ENCODE measurements at places on chromosomes 1 and 21. TPM values are rescaled to one million over a fixed set of nuclear protein-coding genes. Genes with fewer than 3 reads are reported as not detected.

GPBP1L1 gene
- 114 TPM for total RNA-seq

DLGAP3 gene
- 0.33 TPM for total RNA-seq

ACTN2 gene
- not detected for total RNA-seq

RCAN3 gene
- total RNA-seq = 8.8 TPM

DNA sequence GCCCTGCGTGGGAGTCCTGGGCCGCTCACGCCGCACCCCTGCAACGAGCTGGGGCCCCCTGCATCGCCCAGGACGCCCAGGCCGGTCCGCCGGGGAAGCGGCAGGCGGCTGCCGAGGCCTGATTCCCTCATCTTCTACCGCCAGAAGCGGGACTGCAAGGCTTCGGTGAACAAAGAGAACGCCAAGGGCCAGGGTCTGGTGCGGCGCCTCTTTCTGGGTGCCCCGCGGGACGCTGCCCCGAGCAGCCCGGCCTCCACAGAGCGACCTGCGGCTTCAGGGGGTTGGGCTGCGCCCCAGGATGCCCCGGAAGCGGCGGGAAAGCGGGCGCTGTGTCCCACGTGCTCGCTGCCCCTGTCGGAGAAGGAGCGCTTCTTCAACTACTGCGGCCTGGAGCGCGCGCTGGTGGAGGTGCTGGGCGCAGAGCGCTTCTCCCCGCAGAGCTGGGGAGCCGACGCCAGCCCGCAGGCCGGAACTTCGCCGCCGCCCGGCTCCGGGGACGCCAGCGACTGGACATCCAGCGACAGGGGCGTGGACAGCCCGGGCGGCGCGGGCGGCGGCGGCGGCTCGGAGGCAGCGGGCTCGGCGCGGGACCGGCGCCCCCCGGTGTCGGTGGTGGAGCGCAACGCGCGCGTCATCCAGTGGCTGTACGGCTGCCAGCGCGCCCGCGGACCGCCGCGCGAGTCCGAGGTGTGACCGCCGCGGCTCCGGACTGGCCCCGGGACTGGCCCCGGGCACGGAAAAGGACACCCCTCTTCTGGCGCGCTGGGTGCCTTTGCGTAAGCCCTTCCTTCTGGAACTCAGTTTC, 2.7 kb downstream of the FAM110D start:
- no peak for DNase-seq

DNA sequence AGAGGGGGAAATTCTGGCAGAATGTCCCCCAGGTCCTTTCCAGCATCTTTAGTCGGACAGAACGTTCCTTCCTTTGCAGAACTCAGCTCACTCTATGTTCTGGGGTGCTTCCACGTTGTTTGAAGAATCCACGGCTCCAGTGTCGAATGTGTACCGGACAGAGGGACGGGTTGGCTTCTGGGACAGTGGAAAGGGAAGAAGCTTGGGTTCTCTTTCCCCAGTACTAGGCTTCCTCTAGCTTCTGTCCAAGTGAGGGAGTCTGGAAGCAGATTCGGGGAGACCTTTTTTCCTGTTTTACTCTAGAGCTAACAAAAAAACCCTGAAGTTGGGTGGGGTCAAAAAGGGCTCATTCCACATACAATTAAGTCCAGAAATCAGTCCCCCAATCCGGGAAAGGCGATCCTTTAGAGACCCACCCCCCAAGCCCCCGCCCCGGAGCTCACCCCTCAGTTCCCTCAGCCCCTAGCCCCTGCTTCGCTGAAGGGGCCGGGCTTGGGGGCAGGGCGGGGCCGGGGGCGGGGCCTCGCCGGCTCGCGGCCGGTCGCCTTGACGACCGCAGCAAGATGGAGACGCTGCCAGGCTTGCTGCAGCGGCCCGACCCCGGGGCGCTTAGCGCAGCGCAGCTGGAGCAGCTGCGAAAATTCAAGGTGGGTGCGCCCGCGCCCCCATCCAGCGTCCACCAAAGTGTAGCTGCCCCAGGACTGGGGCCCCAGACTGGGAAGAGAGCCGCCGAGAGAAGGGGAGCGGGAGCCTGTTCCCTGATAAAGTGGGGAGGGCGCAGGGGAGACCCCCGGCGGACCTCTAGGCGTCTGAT, at the start of gene RIIAD1:
Gene RIIAD1 (plus strand): TSS at position 549 of the 814 bp plus-strand sequence. CDS start 15 bp downstream, at position 564.
- no peak for DNase-seq

GRCh38 chr1:198326915-198327314, 170.1 kb downstream of the NEK7 start:
- DNase-seq = no peak

- DNase-seq = no peak
Measured at GRCh38 chr1:165586398-165586797, 42.6 kb downstream of the LRRC52 start.

DNA sequence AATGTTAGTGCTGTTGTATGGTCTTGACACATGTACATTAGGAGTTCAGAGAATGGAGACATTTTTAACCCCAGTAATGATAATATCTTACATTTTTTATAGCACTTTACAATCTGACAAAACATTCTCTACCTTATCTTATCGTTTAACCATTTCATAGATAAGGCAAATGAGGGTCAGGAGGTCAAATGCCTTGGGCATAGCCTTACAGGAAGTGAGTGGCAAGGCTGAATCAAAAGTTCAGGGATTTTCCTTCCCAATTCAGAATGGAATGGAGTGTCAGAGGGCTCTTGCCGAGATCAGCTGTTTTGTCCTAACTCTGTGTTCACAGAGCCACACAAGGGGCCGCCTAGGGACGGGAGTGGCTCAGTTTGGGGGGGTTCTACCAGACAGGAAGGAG, 57.6 kb upstream of the AK4 start:
- DNase-seq = no peak
